GM03348 (cell line): ENCODE measurements at places on chromosomes 6 and 20.
A peak's percentile ranks its signal among the peaks of the same experiment; 100 is the strongest.

DNA sequence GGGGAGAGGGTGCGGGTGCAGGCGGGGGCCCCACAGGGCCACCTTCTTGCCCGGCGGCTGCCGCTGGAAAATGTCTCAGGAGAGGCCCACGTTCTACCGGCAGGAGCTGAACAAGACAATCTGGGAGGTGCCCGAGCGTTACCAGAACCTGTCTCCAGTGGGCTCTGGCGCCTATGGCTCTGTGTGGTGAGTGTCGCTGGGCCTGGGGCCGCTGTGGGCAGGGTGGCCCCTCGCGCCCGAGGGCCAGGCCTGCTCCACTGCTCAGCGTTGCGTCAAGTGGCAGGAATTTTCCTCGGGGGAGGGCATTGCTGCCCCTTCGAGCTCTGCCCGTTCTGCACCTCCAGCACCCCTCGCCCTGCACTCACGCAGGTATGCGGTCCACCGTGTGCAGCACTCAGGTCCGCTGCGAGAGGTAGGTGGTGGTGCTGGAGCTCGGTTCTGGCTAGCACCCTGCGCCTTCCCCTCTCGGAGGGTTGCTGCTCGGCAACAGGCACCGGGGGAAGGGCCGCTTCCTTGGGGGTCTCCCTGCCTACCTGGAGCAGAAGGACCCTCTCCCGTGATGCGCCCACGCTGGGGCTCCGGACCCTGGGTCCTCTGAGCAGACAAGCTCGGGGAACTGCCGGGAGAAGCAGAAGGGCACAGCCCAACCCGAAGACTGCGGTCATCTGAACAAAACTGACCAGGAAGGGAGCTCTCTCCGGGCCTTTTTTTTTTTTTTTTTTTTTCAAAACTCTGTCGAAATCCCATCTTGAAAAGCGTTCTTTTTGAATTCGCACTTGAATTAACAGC, 674 bp downstream of the MAPK14 start:
- DNase-seq: peak; percentile 32

DNA sequence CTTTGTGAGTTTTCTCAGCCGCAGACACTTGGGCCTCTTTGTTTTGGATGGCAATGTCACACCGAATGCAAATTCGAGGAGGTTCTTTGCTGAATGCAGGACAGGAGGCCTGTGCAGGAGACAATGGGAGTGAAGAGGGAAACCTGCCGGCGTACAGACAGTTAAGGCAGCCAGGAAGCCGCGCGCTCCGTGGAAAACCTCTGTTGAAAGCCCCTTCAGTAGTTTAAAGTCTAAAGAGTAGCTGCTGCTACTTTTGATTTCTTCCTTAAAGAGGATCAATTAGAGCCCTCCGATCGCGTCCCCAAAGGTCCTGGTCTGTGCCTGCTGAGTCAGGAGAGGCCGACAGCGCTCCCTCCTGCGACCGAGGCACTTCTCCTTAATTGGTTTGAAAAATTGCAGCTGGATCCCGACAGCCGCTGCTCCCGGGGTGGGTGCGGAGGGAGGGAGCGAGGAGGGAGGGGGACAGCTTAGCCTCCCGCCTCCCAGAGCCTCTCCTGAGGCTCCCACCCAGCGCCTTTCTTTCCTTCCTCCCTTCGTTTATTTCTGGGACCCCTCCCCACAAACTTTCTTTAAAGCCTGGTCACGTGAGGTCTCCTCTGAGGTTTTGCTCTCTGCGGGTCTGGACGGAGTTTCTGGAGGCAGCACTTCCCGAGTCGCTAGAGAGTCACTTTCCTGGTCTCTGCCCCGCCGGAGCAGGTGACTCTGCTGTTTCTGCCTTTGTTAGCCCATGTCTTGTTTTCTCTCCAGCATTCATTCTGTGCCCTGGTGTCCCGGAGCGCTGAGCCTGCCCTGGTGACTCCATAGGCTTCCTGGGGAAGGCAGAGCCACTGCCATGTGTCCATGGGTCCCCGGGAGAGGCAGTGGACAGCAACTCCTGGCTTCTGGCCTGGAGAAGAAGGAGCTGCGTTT, 22.3 kb upstream of the RPP40 start:
- peak; percentile 86 for DNase-seq

DNA sequence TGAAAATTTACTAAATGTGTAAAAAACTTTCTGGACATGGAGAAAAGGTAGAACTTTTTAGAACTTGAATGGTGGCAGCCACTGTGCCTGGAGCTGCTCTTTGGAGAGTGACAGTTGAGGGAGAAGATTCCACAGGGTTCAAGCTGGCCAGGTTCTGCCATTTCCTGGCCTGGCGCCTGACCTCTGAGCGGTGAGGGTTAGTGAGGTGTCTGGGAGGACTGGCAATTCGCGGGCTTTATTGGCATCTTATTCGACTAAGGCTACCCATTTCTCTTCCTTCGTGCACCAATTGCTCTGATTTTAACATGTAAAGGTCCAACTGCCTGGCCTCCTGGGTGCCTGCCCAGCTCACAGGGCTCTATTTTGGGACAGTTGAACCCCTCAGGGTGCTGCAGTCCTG, 2.4 kb downstream of the SNAI1 start:
- no peak for DNase-seq

- DNase-seq: no peak
These were observed 8.0 kb upstream of the ZBTB9 start for GRCh38 chr6:33446356-33446755.

- DNase-seq: peak; percentile 21
These were observed 43.7 kb downstream of the TMEM200A start for GRCh38 chr6:130409418-130410100.

DNA sequence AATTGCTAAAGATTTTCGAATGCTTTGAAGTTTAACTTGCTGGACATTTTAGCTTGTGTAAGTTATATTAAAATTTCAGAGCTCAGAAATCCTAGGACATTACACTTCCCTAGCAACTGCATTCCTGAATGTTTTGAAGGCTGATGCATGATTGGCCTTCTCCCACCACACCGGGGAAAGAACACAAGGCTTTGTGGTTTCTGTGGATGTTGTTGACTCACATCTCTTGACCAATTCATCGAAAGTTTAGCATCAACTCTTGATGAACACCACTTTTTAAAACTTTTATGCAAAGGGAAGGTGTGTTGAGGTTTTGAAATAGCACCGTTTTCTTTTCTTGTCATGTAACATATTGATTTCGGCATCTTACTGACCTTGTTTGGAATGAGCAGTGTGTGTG, 81.1 kb downstream of the RIMS1 start:
- DNase-seq: peak; percentile 78

- DNase-seq: peak; percentile 84
These were observed 20.9 kb downstream of the MAP1LC3A start for GRCh38 chr20:34579191-34579978.

DNA sequence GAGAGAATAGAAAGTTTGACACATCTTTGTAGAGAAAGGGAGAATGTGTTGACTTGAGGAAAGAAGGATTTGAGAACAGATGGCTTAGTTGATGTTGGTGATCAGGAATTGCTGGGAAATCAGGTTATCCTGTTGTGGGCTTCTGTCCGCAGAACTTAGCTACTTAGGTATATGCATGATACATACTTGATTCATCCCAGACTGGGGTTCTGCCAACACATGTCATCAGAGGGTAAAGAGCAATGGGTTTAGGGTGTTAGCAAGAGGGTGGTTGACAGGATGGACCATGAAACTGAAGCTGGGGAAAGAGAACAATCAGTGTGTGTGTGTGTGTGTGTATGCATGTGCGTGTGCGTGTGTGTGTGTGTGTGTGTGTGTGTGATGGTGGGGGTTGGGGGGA, 50.6 kb upstream of the NELFCD start:
- no peak for DNase-seq

DNA sequence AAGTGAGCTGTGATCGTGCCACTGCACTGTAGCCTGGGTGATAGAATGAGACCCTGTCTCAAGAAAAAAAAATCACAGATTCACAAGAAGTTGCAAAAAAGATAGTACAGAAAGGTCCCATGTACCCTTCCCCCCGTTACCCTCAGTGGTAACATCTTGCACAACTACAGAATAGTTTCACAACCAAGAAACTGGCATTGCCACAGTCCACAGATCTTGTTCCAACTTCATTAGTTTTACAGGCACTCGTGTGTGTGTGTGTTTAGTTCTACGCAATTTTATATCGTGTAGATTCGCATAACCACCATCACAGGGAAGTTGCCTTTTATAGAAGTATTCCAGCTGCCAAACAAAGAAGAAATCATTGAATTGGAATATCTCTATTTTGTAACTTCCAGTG, 19.1 kb downstream of the SPATA2 start:
- no peak for DNase-seq

- peak; percentile 21 for DNase-seq
These were observed 222.8 kb upstream of the PLN start for GRCh38 chr6:118325220-118325860.

GRCh38 chr6:90849686-90850085, 262.8 kb upstream of the MAP3K7 start:
- DNase-seq: no peak

DNA sequence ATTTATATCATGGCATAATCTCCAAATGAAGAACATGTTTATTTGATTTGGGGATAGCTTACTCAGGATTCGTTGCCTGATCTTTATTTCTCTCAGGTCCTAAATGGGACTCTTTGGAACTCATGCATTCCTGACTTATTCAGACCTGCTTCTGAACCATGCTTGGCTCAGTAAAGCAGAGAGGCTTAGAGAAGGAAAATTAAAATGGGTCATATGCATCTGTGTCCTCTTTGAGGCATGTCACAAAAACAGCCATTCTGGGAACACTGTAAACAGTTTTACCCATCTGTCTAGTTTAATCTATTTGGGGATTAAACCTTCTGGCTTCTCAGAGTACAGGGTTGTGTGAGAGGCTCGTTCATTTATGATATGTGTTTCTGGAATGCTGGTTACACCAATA, 1017.3 kb downstream of the KIF16B start:
- DNase-seq: no peak

GRCh38 chr6:19554356-19555225, 282.6 kb upstream of the ID4 start:
- no peak for DNase-seq

GRCh38 chr6:105886066-105886813, 199.9 kb upstream of the PRDM1 start:
- peak; percentile 17 for DNase-seq
